ENCODE measurements at places on chromosomes 6 and 20. TPM values are rescaled to one million over a fixed set of nuclear protein-coding genes. Genes with fewer than 3 reads are reported as not detected.

Gene PAX1
- total RNA-seq: not detected

Gene POPDC3
- not detected for total RNA-seq

Gene HLA-B
- total RNA-seq: 862 TPM

DNA sequence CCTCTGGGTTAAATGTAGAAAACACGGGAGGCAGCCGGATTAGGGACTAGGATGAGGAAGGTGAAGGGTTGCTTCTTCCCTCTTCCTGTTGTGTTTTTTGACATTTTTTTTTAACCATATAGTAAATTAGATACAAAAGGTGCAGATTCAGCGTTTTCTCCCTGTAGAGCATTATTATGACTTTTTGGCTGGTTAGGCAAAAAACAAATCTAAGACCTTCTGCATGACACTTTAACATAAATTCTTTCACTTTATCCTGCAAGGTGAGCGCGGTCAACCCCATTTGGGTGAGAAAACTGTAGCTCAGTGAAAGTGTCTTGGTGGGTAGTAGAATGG is 1.3 kb downstream of the SLC16A10 start:
- no peak for DNase-seq

- no peak for DNase-seq
Measured at GRCh38 chr20:60170116-60170515, 211.9 kb downstream of the CDH26 start.

GRCh38 chr20:9078826-9079731 is 10.2 kb downstream of the PLCB4 start:
- no peak for DNase-seq

GRCh38 chr6:71979911-71980310 is 93.6 kb downstream of the RIMS1 start:
- DNase-seq: no peak

GRCh38 chr6:121365536-121366521 is 31.5 kb upstream of the TBC1D32 start:
- no peak for DNase-seq

DNA sequence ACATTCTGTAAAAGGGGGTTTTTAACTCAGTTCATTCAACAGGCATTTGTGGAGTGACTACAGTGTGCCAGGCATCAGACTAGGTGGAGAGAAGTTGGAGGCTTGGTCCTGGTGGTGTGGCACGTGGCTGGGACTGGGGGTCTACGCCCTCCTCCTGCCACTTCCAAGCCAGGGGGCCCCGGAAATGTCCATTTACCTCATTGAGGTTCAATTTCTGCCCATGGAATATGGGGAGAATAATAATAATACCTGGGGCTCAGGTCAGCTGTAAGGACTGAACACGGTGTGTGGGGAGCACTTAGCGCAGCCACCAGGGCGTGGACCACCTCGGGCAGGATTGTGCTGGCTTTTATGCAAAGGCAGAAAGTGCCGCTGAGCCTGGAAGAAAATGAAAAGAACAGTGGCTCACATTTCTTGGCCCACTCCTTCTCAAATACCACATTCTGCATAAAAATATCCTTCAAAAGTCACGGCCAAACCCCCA is 229.4 kb downstream of the ANKRD60 start:
- DNase-seq: no peak

DNA sequence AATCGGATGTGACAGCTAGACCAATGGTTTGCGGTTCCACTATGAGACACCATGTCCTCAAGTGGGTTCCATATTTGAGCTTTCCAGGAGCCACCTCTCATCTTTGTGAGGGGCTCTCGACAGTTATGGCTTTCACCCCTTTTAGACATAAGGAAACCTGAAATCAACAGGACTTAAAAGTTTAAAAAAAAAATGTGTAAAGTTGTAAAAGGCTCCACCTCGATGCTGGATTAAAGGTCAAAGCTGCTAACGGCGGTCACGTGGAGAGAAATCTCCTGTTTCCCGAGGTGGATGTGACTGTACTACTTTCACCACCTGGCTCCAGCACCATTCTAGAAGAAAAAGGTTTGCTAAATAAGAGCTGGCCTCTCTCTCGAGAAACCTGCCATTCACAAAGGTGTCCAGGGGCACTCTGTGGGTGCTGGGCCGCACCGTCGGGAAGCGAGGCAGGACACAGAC is 542 bp downstream of the ATP5F1E start:
- DNase-seq: no peak

- DNase-seq: no peak
Measured at GRCh38 chr20:64154590-64155257, 9.5 kb upstream of the MYT1 start.

- peak; percentile 24 for DNase-seq
Measured at GRCh38 chr6:34020807-34021553, 124.9 kb downstream of the GRM4 start.

- DNase-seq: no peak
Measured at GRCh38 chr20:137668-138490, 4.5 kb upstream of the DEFB126 start.

- DNase-seq: no peak
Measured at GRCh38 chr6:81556551-81556950, 195.9 kb downstream of the TENT5A start.

GRCh38 chr6:56399672-56400263 is 152.4 kb upstream of the COL21A1 start:
- no peak for DNase-seq

DNA sequence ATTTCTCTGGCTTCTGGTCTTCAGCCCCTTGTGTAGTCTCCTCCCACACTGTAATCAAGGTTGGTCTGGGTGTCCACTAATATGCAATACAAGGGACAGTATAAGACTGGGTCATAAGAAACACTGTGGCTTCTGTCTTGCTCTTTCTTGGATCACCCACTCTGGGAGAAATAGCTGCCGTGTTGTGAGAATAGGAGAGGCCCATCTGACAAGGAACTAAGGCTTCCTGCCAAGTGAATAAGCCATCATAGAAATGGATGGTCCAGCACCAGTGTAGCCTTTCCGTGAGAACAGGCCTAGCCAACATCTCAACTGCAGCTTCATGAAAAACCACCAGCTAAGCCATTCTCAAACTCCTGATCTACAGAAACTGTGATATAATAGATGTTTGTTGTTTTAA is 23.3 kb downstream of the BAG2 start:
- no peak for DNase-seq

- no peak for DNase-seq
Measured at GRCh38 chr6:53162606-53163005, 14.0 kb upstream of the GCM1 start.

Gene BMP6
- 1.2 TPM for total RNA-seq

- DNase-seq: no peak
Measured at GRCh38 chr6:39812853-39813533, 20.8 kb downstream of the DAAM2 start.

DNA sequence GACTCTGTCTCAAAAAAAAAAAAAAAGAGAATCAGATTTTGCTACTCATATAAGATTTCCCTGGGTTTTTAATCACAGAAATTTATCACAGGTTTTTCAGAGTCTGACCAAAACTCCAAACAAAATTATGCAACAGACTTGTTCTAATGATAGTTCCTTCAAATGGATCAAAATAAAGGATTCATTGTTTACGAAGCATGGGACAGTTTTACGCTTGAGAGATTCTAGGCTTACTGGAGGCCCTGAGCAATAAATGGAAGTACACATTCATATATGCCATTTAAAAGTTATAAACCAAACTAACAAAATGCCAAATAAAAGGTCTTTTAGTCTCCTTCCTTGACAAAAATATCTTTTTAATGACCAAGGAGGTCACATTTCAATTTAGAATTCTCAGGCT is 245.1 kb upstream of the KCNQ5 start:
- DNase-seq: no peak

DNA sequence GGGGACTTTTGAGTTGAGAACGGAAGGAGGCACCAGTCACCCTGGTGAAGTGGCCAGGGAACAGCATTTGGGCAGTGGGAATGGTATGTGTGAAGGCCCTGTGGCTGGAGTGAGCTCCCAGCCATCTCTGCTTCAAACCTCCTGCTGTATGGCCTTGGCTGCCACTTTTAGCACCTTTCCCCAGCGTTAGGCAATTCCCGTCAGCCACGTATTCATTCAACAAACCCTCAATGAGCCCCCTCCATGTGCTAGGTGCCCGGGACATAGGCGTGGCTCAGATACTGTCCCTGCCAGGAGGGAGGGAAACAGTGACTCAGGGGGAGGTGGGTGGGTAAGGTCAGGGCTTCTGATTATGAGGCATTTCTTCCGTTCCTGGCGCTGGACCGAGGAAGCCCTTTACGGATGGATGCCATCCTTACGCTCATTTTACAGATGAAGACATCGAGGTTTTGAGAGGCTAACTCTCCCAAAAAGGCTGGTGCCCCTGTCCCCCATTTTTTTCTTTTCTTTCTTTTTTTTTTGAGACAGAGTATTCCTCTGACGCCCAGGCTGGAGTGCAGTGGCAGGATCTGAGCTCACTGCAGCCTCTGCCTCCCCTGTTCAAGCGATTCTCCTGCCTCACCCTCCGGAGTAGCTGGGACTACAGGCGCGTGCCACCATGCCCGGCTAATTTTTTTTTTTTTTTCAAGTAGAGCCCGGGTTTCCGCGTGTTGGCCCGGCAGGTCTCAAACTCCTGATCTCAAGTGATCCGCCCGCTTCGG is 37.5 kb downstream of the SRC start:
- DNase-seq: peak; percentile 73

Gene GPR6
- not detected for total RNA-seq

DNA sequence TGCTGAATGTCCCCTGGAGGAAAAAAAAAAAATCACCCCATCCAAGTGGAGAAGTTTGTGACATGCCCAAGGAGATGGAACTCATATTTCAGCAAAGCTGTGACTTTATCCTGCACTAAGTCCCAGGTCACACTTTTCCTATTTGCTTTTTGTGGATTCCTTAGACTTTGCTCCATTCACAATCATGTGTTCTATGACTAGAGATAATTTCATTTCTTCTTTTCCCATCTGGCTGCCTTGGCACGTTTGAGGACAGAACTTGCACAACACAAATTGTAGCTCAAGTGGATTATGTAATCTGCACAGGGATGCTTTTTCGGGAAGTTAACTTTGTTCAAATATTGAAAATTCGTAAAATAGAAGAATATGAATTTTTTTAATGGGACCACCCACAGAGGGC is 100.7 kb upstream of the PTPN1 start:
- no peak for DNase-seq

Gene SMLR1
- not detected for total RNA-seq

DNA sequence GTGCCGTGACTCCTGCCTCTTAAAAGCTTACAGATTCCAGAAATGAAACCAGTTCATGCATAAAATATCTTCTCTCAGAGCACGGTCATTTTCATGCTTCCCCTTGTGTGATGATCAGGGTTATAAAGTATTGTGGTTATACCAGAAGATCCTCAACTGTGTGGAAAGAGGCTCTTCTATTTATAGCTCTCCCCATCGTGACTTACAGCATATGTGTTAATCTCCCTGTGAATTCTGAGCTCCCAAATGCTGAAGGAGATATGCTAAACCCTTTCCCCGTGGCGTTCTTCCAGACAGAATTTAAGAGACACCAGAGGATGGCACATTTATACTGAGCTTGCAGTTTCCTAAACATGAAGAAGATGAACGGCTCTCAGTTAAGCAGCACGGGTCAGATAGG is 158.8 kb downstream of the CDH26 start:
- DNase-seq: no peak

Gene ELOVL2
- total RNA-seq: 1.5 TPM

DNA sequence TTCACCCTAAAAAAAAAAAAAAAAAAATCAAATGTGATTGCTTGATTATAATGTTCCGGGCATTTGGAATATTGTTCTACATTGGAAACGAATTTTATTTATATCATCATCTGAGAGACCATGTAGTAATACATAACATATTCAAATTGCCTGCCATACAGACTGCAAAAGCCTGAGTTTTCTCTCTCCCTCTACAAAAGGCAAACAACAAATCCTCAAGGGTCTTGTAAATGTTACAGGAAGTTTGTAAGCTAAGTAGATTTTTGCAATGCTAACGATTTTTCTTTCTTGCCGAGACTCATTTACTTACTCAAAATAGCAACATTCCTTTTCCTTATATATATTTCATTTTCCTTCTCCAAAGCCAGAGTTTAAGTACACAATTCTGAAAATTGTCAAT is 49.0 kb upstream of the HTR1E start:
- DNase-seq: no peak

Gene SLC52A3
- 0.78 TPM for total RNA-seq

Gene POM121L2
- not detected for total RNA-seq

DNA sequence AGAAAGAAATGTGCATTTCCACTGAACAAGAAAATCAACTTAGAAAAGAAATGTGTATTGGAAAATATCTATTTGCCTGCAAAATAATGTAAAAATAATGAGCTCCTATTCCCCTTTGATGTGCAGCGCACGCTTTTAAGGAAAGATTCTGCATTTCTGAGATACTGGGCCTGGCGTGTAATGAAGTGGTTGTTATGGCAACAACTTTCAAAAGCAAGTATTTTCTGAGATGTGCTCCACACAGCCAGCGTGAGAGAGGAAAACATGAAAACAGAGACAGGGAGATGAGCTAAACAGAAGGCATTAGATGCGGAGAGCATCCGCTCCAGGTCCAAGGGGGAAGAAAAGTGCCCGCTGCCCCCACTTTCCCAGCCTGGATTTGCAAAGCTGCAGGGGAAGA is 39.1 kb upstream of the GTSF1L start:
- DNase-seq: no peak

DNA sequence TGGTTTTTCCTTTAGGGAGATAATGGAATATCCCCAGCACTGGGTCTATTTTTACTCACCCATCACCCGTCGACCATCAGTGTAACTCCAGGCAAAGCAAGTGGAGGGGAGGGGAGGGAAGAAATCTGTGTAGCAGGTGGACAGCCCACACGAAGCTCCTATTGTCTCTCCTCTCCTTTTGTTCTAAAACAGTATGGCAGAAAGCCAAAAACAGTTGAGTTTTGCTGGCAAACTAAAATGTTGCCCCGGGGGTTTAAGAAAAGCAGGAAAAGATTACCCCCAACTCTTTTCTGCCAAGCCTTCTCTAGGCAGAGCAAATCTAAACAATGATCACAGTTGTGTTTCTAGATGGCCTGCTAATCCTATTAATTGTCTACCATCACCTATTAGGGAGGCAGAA is 89.7 kb downstream of the PREP start:
- no peak for DNase-seq

DNA sequence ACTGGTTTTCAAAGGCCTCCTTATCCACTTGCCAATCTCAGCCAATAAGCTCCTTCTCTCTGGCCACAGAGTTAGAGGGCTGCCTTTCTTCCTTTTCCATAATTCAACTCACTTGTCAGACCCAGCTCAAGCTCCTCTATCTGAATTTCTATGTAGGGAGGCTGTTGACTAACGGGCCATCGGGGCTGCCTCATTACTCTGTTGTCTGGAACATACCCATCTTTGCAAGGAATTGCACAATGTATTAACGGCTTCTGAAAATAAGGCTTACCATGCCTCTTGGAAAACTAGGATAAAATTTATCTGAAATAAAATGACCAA is 28.5 kb upstream of the KIF6 start:
- no peak for DNase-seq

DNA sequence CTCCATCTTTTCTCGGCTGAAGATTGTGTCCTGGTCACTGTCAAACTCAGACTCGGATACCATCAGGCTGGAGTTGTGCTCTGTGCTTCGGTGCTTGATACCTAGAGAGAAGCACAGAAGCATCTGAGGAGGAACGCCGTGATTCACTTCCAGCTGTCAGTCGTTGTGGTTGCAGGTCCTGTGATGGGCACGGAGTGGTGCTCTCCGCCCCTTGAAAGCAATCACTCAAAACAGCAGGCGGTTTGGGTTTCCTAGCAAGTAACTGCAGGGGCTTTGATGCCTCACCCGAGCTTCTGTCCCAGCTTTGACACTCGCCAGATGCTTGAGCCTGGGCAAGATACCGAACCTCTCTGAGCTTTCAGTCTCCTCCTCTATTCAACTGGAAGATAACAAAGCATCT is 52.5 kb downstream of the ALDH5A1 start:
- DNase-seq: no peak

Gene BCAS1
- 2.5 TPM for total RNA-seq

Gene OR2B6
- total RNA-seq: not detected
